Bone marrow (tissue), 2 donors: ENCODE measurements at places on chromosomes 6 and 20.

DNA sequence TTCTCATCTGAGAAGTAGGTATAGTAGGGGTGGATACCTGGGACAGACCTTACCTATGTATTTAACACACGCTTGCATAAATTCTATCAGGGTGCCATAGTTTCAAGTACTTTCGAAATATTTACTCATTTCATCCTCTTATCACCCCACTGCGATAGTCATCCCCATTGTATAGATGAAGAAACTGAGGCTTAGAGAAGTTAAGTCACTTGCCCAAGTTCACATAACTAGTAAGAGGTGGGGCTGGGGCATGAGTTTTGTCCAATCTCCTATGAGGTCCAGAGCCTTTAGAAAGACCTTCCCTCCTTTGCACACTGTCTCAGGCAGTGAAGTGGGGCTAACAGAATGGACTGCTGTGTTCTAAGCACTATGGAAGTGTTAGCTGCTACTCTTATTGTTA lies 6.2 kb downstream of the TULP1 start:
- no peak for DNase-seq

DNA sequence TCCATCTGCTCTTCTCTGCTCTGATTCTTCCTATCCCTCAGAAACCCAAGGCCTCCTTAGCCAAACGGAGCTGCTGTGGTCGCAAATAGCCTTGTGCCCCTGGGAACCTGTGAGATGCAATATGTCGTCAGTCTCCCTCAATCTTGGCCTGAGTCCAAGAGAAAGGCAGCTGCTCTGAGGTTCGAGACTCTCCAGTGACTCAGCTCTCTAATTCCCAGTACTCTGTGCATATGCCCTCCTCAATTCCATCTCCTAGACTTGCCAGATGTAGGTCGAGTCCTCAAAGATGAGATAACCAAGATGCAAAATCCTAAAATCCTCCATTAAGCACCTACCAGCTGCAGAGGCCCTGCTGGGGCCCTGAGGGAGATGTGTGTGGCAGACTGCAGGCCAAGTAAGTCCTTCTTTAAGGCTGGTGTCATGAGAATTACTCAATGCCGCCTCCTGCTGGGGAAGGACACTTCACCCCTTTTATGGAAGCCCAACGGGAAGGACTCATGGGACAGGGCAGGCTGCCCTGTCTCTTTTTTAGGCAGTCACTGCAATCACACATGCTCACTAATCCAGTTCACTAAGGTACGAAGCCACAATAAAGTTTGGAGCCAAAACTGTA lies 28.5 kb downstream of the C6orf15 start:
- no peak for DNase-seq

DNA sequence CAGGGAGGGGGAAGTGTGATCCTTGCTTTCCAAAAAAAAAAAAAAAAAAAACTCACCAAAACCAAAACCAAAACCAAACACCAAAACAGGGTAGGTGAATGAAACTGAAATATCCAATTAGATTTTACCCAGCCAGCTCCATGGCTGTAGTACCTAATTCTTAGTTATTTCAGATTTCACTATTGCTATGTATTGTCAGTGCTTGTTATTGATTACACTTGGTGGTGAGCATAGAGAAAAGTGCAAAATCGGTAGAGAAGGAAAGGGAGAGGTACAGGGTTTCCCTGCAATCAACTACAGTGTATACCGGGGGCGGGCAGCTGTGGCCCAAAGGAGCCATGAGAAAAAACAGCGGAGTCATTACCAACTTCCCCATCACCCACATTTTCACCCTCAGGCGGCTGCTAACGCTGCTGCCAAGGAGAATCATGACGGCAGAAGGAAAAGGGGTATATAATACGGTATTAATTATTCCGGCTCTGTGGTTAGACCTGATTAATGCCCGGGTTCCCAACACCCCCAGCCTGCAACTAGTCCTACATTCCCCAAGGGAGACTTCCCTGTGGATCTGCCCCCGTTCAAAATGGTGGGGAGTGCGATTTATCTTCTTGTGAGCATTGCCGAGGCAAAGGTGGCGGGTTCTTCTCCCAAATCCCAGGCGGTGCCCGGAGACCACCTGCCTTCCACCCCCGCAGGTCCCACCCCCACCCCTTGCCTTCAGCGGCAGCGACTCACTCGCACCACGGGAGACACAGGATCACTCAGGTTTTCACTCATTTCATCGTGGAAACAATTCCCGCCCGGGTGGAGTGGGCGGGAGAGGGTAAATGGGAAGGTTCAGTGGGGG lies at the start of gene C6orf62:
Gene C6orf62 (minus strand): TSS at position 30 of the 847 bp plus-strand sequence. CDS start 486 bp downstream, outside the sequence.
- peak; percentile 46 for DNase-seq

DNA sequence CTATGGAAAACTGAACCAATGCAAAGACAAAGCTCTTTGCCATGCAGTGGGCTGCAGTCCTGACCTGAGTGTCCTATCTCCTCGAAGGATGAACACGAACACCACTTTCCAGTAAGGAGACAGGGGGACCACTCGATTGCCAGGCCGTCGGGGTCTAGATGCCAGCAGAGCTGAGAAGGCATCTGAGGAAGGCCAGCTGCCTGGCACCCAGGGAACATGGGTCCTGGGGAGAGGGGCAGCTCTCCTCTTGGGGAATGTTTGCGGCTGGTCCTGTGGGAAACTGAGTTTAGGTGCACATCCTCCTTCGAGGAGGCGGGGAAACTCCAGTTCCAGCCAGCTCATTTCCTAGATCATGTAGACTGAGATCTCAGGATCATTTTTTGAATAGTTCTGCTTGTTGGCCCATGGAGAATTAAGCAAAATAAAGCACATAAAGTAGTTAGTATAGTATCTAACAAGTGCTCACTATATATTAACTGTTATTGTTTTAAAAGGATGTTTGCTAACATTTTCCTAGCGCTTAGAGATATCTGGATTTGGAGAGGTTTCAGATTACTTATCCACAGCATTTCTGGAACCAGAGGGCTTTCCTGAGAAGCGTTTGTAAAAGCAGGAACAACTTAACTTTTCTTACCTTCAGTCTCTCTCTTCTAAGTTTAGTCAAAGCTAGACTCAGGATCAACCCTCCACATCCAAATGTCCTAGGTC lies 225.3 kb upstream of the FOXQ1 start:
- no peak for DNase-seq

DNA sequence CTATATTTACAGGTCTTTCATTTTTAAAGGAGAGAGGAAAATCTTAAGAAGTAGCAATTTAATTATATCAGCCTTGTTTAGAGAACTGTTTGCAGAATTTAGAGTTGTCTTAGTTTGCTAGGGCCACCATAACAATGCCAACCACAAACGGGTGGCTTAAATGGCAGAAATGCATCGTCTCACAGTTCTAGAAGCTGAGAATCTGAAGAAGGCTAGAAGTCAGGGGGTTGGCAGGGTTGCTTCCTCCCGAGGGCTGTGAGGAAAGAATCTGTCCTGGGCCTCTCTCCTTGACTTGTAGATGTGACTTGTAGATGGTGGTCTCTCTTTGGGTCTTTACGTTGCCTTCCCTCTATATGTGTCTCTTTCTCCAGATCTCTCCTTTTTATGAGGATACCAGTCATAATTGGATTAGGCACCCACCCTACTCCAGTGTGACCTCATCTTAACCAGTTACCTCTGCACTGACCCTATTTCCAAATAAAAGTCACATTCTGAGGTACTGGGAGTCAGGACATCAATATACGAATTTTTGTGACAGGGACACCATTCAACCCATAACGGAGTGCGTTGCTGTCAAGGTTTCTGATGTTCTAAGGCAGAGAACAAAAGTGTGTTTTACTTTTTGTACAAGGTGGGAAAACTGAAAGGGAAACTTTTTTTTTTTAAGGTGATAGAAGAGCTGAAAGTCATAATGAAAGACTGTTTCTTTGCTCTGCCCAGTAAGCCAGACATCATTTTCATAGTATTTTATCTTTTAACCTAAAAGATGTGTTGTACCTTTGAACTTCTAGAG lies 84.4 kb downstream of the SAMD3 start:
- no peak for DNase-seq

DNA sequence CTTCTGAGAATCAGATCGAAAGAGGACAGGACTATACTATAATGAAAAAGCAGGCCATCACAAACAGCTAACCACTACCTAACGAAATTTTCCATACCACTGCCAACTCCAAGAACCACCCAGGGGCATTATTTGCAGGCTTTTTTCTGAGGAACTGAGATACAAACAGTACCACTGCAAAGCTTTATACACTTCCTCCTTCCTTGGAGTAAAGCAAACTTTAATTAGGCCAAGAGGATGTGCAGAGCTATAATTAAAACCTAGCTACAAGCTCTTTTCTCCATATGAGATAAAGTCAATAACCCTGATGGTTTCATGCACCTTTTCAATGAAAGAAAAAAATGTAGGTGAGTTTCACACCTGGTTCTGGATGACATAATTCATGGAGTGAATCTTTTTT lies 68.5 kb downstream of the ELOVL5 start:
- no peak for DNase-seq

GRCh38 chr6:116280933-116281316 lies 1.2 kb upstream of the TSPYL1 start:
- DNase-seq, result no peak

DNA sequence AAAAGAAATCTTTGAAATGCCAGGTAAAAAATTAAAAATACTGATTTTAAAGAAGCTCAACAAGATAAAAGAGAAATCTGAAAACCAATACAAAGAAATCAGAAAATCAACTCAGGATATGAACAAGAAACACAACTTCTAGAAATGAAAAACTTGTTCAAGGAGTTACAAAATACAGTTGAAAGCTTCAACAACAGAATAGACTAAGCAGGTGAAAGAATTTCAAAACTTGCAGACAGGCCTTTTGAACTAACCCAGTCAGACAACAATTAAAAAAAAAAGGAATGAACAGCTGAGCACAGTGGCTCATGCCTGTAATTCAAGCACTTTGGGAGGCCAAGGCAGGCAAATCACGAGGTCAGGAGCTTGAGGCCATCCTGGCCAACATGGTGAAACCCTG lies 57.8 kb downstream of the PDSS2 start:
- no peak for DNase-seq

DNA sequence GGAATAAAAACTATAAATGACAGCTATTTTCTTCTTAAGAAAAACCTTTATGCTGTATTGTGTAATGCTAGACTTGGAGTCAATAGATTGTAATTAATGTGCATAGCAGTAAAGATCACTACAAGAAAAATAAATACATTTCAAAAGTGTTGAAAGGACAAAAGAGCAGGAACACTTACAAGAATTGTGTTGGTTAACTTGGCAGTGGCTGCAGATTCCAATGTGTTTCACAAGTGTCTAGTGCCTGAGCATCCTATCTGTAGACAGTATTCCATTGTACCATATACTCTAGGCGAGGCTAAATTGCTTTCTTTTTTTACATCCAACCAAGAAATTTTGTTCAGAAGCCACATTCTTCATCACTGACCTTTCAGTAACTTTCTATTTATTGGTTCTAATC lies 924.1 kb downstream of the EPHA7 start:
- no peak for DNase-seq

GRCh38 chr20:37355252-37356180 lies 9.6 kb downstream of the SRC start:
- no peak for DNase-seq

GRCh38 chr6:145688493-145688905 lies 46.8 kb downstream of the EPM2A start:
- DNase-seq, result no peak

- DNase-seq, result no peak
Observed at GRCh38 chr6:132190815-132191175, 210.5 kb downstream of the MOXD1 start.

DNA sequence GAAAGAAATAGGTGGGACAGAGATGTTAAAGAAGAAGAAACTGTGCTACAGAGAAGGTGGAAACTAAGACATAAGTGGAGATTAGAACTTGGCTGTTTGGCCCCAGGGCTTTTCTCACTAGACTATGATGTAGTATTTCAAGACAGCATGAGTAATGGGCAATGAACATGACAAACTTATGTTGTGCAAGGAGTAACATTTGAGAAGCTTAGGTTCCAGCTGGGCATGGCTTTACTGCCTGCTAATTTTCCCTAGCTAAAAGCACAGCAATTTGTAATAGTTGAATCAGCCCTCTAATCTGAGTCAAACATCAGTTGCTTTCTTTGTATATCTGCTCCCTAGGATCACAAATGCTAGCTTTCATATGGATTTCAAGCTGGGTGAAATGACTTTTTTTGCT lies 294.3 kb upstream of the BMP2 start:
- no peak for DNase-seq

- DNase-seq, result no peak
Observed at GRCh38 chr6:167311286-167311685, 13.6 kb upstream of the TTLL2 start.

- DNase-seq, result no peak
Observed at GRCh38 chr6:47859175-47859574, 77.3 kb downstream of the OPN5 start.

DNA sequence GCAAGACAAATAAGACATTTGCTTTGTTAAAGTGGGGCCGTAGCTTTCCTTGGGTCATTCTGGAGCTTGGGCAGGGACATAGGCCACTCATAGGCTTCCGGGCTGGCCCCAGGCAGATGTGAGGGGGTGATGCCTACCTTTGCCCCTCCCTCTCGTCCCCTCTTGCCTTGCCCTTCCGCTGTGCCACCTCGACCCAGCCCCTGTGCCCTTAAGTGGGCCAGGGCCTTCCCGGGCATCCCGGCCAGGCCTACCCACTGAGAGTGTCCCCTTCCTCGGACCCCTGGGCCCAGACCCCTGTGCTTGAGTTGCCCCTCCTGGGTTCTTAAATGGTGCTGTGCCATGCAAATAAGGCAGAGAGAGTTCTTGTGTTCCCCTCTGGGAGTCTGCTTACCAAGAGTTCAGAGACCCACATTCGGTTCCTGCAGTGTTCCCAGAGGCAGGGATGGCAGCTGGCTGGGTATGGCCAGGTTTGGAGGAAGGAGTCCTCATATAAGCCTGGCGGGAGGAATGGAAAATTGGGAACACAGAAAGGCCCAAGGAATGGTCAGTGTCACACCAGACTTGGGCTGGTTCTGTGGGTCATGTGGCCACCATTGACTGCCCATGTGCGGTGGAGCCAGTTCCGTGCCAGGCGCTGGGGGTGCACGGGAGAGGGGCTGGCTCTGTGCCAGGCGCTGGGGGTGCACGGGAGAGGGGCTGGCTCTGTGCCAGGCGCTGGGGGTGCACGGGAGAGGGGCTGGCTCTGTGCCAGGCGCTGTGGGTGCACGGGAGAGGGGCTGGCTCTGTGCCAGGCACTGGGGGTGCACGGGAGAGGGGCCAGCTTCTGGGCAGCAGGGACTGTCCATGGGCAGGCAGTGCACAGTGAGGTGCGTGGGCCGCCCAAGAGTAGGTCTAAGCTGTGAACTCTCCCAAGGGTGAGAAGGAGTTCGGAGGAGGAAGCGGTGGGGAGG lies 173.5 kb upstream of the SNX9 start:
- no peak for DNase-seq

- DNase-seq, result no peak
Observed at GRCh38 chr6:1873781-1874180, 264.1 kb downstream of the FOXC1 start.

- DNase-seq, result no peak
Observed at GRCh38 chr6:35508027-35508426, 4.7 kb downstream of the TULP1 start.

DNA sequence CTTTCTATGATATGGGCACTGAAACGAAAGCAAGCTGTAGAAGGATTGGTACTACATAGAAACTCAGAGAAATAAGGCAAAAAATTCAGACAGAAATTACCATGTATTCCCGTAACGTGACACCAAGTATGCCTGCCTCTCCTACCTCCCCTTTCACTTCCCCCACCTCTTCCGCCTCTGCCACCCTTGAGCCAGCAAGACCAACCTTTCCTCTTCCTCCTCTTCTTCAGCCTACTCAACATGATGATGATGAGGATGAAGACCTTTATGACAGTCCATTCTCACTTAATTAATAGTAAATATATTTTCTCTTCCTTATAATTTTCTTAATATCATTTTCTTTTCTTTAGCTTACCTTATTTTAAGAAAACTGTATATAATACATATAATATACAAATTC lies 188.1 kb upstream of the VGLL2 start:
- no peak for DNase-seq
